Activated naive CD4-positive, alpha-beta T cell (primary cell): ENCODE measurements at places on chromosomes 3 and 15.

- DNase-seq = no peak
Measured at GRCh38 chr15:41183581-41183980, 47.0 kb downstream of the EXD1 start.

DNA sequence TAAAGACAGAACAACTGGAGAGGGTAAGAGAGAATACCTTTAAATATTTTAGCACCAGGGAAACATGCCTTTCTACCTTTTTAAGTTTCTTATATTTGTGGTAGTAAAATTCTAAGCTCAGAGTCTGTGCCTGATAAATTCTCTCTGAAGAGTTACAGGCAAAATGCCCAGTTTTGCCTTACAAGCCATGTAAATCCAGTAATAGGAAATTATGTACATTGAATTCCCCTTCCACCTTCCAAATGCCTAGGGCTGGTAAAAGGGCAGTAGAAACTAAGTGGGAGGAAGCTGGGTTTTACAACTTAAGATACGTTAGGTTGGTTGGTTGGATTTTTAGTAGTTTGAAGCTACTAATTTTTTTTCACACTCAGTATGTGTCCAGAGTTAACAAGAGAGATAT is 43.1 kb upstream of the TP63 start:
- DNase-seq = no peak

GRCh38 chr3:31361371-31362273 is 171.1 kb upstream of the STT3B start:
- no peak for DNase-seq

GRCh38 chr3:59481776-59482400 is 432.1 kb upstream of the CFAP20DC start:
- no peak for DNase-seq

DNA sequence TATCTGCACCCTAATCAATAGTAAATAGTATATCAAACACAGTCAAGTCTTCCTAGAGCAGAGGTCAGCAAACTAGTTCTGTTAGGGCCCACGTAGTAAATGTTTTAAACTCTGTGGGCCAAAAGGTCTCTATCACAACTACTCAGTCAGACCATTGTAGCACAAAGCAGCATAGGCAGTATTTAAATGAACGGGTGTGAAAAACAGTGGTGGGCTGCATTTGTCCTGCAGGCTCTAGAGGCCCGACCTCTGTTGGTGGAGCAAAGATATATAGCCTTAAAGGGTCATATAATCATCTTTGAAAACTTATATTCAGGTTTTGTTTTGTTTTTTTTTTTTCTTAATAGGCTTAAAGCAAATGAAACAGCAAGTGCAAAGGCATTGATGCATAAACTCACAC is 326.4 kb upstream of the TRIM42 start:
- no peak for DNase-seq

GRCh38 chr15:36756707-36757106 is 177.3 kb downstream of the CDIN1 start:
- DNase-seq = no peak

- no peak for DNase-seq
Measured at GRCh38 chr3:123751433-123751832, 132.7 kb downstream of the MYLK start.

GRCh38 chr3:53744351-53744750 is 101.9 kb downstream of the CHDH start:
- DNase-seq = no peak

DNA sequence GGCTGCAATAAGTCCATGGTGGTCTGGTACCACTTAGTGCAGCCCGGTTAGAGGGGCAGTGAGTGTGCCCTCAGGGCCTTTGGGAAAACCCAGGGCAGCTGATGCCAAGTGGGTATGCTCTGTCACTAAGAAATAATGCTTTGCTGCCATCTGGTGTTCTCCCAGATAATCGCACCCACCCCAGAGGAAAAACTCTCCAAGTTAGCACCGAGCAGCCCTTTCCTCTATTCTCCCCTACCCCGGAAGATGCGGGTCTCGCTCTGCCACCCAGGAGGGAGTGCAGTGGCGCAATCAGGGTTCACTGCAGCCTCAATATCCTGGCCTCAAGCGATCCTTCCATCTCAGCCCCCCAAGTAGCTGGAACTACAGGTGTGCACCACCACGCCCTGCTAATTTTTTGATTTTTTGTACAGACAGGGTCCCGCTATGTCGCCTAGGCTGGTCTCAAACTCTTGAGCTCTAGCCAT is 21.3 kb upstream of the DAPK2 start:
- peak; percentile 25 for DNase-seq

DNA sequence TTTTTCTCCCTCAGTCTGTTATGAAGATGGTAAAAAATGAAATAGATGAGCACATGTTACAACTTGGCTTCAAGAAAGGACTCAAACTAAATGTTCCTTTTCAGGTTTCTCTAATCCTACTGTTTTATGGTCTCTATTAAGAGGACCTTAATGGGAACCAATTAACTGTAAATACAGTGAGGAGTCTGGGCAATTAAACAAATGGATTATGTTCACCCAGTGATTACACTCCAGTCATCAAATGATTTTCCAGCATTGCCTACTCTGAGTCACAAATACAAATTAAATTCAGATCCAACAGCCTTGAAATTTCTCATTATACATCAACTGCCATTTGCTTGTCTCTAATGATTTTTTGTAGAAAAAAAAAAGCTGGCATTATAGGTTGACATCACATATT is 129.2 kb downstream of the NEK10 start:
- no peak for DNase-seq

GRCh38 chr15:101528108-101528916 is 38.8 kb upstream of the PCSK6 start:
- no peak for DNase-seq

DNA sequence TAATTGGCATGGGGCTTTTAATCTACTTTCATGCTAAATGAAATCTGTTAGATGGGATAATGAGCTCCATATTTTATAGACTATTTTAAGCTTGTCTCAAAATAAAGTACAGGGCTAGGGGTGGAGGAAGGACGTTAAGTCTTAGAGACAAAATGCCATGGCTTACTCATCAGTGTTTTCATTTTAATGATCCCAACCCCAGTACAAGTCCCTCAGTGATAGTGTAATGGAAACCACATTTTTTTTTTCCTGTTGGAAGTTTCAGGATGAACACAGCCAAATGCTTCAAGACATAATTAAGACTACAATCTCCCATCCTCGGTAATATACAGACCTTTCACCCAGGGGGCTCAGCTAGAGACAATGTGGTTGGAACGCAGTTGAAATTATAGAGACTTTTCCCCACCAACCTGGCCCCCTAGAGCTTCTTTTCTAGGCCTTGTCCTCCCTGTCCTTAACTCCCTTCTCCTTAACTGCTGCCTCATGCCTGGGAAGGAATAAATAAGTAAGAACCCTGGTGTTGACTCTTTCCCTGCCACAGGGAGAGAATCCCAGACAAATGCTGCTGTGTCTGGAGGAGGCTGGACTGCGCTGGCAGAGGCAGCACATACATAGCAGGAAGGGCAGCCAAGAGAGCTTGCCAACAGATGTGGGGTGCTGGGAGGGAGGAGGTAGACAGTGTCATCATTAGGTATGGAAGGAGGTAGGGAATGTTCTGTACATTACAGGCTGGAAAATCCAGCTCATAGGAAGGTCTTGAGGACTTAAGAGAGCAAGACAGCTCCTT is 115.4 kb upstream of the ROPN1 start:
- no peak for DNase-seq

DNA sequence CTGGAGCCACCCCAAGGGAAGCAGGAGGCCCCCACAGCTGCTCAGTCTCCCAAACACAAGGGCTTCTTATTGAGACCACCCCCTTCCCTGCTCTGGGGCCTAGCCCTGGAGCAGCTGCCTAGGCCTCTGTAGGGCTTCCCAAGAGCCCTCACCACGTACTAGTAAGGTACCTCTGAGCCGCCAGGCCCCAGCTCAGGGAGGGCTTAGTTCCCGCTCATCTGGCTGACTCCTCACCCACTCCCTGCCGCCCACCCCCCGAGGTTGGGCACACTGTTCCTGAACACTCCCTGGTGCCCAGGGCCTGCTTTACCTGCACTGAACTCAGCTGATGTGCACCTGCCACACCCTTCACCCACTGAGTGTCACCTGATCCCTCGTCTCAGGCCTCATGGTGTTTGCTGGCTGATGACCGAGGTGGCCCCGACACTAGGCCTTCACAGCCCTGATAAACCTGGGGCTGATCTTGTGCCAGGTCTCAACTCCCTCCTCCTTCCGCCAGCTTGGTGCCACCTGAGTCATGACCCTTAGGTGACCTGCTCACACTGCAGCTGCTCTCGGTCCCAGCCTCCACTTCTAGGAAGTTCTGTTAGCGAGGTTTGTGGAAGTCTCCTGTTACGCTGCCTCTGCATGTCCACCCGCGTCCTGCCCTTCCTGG is 18.0 kb upstream of the SPTBN5 start:
- no peak for DNase-seq

DNA sequence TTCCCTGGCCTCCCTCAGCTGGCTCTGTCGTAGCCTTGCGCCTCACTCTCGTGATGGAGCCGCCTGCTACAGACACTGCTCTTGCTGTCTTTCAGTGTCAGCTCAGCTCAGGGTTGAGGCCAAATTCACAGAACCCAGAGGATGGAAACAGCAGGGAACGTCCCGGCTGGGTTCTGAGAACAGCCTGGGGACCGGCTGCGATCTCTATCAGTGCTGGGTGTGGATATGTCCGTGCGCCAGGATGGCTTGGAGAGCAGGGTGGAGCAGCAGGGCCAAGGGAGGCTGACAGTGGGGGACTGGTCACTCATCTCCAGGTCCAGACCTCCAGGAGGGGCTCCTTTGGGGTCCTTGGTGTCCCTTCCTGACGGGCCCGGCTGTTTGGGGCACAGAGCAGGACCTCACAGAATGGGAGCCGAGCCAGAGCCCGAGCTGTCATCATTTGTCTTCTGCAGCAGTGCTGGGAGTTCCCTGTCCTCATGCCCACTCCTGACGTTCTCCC is 18.4 kb downstream of the KLF15 start:
- DNase-seq = no peak

DNA sequence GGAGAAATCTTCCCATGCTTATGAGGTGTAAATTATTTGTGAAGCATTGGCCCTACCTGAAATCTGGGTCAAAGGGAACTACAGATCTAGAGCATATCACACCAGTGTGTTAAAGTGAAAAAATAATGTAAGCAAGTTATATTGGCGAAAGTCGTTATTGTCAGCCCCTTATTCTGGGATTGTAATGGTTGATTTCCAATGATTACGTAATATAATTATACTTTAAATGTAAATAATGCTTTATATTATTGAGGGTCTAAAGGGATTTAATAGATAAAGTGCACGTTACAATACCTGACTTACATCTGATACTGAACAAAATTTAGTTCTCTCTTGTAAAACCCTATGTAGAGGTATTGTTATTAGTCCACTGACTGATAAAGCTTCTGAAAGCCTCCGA is 101.2 kb downstream of the NEO1 start:
- no peak for DNase-seq

DNA sequence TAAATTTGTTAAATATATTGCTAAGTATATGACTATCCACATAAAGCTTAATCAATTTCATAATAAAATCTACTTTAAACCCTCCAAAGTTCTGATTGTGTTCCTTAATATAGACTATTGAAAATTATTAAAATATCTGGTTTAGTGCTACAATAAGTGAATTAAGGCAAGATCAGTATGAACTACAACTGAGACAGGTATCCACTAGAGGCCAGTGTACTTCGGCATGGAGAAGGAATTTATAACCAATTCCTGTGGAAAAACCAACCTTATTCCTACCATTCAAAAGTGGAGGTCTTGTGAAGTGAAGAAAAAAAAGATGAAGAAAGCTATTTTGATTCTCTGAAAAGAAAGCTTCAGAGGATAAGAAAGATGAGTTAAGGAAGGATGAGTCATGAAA is 237.7 kb downstream of the SUCLG2 start:
- no peak for DNase-seq

DNA sequence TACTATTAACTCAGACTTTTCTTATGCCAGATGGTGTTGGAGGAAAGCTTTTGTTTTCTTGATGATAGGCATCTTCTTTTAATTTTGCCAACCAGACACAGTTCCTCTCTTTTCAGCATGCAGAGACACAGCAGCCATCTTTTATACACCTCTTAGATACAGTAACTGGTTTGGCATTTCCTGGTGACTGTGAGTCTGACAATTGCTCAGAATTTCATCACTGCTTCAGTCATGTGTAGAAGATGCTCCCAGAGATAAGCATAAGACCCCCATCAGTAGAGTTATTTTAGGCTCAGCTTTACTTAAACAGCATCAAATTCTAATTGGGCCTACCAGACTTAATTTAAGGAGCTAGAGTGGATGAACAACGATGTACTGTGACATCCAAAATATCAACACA is 779.0 kb downstream of the SQOR start:
- no peak for DNase-seq

DNA sequence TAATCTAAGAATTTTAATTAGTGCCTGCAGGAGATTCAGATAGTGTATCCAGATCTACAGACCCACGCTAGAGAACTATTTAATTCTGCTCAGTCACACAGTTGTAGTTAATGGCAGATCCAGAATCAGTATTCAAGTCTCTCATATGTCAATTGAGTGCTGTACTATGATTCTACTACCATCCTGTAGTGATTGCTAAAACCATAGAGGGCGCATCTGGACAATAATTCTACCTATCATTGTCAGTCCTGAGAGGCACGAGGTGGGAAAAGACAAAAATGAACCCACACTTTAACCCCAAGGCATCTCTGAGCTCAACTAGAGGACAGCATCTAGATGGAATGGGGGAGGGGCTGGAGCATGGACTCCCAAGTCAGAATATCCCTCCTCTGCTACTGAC is 22.7 kb downstream of the DHX36 start:
- DNase-seq = no peak

DNA sequence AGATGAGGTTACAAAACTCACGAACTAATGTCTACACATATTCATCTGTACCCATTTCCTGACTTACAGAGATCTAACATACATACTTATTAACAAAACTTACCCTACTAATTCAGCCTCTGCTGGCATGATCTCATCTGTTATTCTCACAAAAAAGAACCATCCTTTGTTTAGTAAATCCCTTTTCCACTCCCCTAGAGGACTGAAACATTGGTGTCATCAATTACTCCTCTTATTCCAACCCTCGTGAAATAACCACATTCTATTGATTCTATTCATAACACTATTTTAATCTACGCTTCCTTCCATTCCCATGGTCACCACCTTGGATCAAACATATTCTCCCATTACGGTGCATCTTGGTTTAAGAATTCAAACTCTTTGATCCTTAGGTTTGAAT is 505.9 kb downstream of the SI start:
- DNase-seq = no peak

DNA sequence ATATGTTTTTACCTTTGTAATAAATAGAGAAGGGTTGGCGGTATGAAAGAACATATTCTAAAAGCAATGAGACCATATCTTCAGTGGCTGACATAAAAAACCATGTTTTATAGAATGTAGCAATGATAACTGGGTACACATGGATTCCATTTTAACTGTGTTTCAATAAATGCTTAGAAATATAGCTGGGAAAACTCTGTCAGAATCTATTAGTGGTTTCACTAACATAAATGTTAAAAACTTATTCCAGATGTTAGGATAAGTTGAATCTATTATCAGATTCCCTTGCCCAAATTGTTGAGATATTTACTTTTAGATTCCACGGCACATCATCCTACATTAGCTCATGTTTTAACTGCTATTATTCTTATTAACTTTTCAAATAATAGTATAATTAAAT is 772.2 kb upstream of the ALCAM start:
- no peak for DNase-seq
